Right atrium auricular region (tissue), 2 donors: ENCODE measurements at places on chromosomes 3 and 15. TPM values are rescaled to one million over a fixed set of nuclear protein-coding genes. Genes with fewer than 3 reads are reported as not detected.
A peak's percentile ranks its signal among the peaks of the same experiment; 100 is the strongest.

Gene KCNAB1
- 2.0 TPM for total RNA-seq

Gene SLC15A2
- 0.47 TPM for total RNA-seq

Gene EIF3J
- total RNA-seq: 27.2 TPM

Gene CADPS
- 16.1 TPM for total RNA-seq

Gene CAPN3
- total RNA-seq: 8.6 TPM

Gene ISLR2
- total RNA-seq: 2.6 TPM

Gene DNAH12
- not detected for total RNA-seq

Gene SCN11A
- 0.08 TPM for total RNA-seq

Gene NME9
- total RNA-seq: not detected

Gene TRA2B
- 163 TPM for total RNA-seq

Gene TRAK1
- total RNA-seq: 259 TPM

DNA sequence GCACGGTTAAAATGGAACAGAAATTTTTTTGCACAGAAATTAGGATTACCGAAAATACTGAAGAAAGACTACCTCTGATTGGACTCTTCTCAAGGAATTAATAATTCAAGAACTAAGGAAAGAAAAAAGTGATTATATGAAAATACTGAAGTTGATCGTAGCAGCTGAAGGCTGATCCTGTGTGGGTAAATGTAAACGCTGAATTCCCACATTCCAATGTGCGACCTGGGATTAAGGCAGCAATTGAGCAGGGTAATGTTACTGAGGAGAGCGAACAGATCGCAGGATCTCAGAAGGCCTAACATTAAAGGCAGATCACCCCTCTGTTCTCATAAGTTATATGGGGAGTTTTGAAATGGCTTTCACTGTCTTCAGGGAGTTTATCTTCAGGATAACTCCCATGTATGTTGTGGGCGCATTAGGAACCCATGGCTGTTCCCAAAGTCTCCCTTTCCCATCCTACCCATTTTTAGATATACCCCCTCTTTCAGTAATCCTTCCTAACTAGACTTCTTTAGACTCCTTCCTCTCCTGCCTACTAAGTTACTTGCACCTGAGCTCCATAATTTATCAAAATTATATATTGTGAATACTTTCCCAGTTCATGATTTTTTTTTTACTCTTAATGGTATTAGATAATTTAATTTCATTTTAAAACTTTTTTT, 1.0 kb upstream of the UBL7 start:
- H3K4me3 ChIP-seq: peak overlapping the region; percentile 65
- no peak overlapping the region for H3K27ac ChIP-seq
- H3K4me1 ChIP-seq: peaks cover 17% of the 10 kb centered on the region
- DNase-seq: no peak

DNA sequence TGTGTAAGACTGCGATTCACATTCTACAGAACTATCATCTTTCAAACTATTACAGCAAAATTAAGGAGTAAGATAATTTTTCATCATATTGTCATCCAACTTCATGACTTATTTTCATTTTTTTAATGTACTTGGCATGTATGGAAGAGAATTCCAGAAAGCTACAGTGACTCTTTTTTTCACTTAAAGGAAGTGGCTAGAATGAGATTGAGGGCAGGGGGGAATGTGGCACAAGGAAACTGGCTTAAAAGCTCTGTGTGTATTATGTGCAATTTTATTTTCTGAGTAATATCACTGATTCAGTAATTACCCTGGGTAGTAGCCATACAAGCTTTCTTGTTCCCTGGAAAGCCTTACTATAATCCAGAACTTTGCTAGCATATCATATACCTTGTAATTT, 94.6 kb downstream of the FILIP1L start:
- H3K4me1 ChIP-seq: no peaks in the 10 kb centered on the region
- H3K27me3 ChIP-seq: no peaks in the 10 kb centered on the region
- H3K36me3 ChIP-seq: no peaks in the 10 kb centered on the region
- no peak overlapping the region for H3K27ac ChIP-seq
- no peak overlapping the region for H3K4me3 ChIP-seq
- no peak for DNase-seq

GRCh38 chr15:77418966-77419835, 703 bp downstream of the PEAK1 start:
- no peaks in the 10 kb centered on the region for H3K36me3 ChIP-seq
- no peak for DNase-seq
- peaks cover 62% of the 10 kb centered on the region for H3K4me1 ChIP-seq
- H3K4me3 ChIP-seq: peak overlapping the region; percentile 96
- H3K27ac ChIP-seq: peak overlapping the region; percentile 98

DNA sequence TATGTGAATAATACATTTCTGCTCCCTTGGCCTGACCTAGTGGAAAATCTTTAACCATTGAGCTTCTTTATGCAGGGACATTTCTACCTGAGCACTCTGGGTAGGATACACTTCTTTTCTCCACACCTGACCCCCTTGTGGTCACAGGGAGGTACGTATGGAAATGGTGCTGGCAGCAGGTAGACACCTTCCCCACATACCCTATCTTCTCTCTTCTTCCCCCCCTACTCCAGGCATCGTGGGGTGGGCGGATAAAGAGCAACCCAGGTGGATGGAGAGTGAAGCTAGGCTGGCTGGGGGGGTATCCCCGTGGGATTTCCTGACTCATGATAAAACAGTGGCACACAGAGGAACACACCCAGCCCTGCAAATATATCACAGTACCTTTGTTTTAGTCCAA, 312.1 kb downstream of the ARRDC4 start:
- no peak for DNase-seq
- no peak overlapping the region for H3K27ac ChIP-seq
- no peaks in the 10 kb centered on the region for H3K27me3 ChIP-seq

DNA sequence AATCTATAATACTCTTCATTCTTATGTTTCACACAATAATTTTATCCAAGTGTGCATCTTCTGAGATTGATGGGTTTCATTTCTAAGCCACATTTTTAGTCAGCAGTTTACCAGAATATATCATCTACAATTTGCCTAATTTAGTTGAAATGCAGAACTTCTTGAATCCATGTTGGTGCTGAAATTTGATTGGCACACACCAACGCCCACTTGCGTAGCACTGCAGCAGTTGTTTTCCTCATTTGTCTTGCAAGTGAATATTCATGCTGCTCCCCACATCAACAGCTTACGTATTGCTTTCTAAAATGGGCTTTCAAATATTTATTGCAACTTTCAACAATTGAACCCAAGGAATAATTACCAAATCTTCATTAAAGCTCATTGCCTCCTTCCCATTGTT, 87.8 kb upstream of the CTDSPL start:
- no peak for DNase-seq
- peaks cover 49% of the 10 kb centered on the region for H3K4me1 ChIP-seq
- no peaks in the 10 kb centered on the region for H3K27me3 ChIP-seq
- H3K36me3 ChIP-seq: no peaks in the 10 kb centered on the region

DNA sequence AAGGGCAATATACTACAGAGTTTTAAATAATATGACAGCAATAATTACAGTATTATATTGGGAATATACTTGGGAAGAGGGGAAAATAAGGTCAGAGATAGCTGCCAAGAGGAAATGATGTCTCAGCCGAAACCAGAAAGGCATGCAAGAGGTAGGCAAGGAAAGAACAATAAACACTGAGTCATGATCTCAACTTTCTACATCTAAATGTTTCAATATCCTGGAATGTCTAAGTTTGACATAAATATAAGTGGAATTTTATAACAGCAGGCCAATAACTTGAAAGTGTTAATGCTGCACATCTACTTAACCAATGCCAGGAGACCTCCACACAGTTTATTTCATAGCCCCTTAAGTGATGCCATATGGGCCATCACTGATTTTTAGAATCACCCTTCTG, 99.8 kb upstream of the CPNE4 start:
- H3K27me3 ChIP-seq: no peaks in the 10 kb centered on the region
- no peak overlapping the region for H3K27ac ChIP-seq
- H3K4me3 ChIP-seq: no peak overlapping the region
- no peaks in the 10 kb centered on the region for H3K36me3 ChIP-seq
- DNase-seq: no peak

GRCh38 chr3:87361271-87361670, 84.9 kb upstream of the POU1F1 start:
- no peak overlapping the region for H3K27ac ChIP-seq
- DNase-seq: no peak
- no peaks in the 10 kb centered on the region for H3K36me3 ChIP-seq
- no peaks in the 10 kb centered on the region for H3K27me3 ChIP-seq
- no peaks in the 10 kb centered on the region for H3K4me1 ChIP-seq
- no peak overlapping the region for H3K4me3 ChIP-seq

DNA sequence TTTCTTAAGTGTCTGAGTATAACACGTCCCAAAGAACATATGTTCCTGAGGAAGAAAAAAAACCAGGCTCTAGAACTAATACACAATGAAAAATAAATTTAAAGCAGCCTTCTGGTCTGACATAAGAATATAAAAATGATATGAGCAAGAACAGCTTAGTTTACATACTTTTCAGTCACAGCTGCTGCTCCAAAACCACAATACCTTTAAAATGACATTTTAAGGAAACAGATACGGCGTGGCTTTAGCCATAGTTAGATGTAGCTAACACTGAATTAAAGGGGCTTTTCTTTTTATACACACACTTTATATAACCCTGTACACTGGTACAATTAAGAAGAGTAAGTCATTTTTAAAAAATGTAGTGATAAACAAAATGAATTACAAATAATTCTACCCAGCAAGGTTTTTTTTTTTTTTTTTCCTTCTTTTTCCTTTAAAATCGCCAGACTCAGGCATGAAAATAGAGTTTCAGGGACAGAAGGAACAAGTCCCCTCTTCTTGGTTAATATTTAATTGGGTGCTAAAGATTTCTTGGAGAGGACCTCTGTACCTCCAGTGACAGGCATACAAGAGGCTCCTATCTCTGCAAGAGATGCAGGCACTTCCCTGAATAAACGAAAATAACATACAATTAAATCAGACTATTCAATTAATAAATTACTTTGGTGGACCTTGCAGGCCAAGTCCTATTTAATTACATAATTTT, 265.6 kb downstream of the FOXP1 start:
- H3K4me1 ChIP-seq: no peaks in the 10 kb centered on the region
- H3K4me3 ChIP-seq: no peak overlapping the region
- H3K36me3 ChIP-seq: no peaks in the 10 kb centered on the region
- no peaks in the 10 kb centered on the region for H3K27me3 ChIP-seq

GRCh38 chr3:107962946-107963345, 127.9 kb downstream of the CD47 start:
- no peaks in the 10 kb centered on the region for H3K36me3 ChIP-seq
- H3K27me3 ChIP-seq: no peaks in the 10 kb centered on the region
- H3K4me3 ChIP-seq: no peak overlapping the region

DNA sequence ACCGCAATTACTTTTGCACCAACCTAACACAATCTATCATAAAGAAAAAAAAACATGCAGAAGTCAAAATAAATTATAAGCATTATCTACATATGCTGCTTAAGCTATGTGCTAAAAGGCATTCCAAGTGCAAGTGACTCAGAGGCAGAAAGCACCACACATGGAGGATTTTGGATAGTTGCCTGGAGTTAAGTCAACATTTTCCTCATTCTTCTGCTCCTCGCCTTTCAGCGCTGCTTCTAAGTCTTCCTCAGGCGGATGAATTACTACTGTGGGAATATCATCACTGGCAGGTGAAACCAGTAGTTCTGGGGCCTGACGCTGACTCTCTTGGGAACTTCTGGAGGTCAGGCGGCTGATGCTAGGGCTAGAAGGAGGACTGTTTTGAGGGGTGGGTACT, 53.1 kb downstream of the SLC4A7 start:
- no peaks in the 10 kb centered on the region for H3K27me3 ChIP-seq
- H3K36me3 ChIP-seq: peaks cover 27% of the 10 kb centered on the region
- no peak for DNase-seq
- no peak overlapping the region for H3K4me3 ChIP-seq

- H3K27ac ChIP-seq: no peak overlapping the region
- no peaks in the 10 kb centered on the region for H3K36me3 ChIP-seq
- peaks cover 3% of the 10 kb centered on the region for H3K4me1 ChIP-seq
- no peaks in the 10 kb centered on the region for H3K27me3 ChIP-seq
Measured at GRCh38 chr15:59396211-59396610, 23.5 kb upstream of the MYO1E start.

- H3K36me3 ChIP-seq: no peaks in the 10 kb centered on the region
- H3K27me3 ChIP-seq: no peaks in the 10 kb centered on the region
- H3K4me1 ChIP-seq: no peaks in the 10 kb centered on the region
- no peak overlapping the region for H3K27ac ChIP-seq
Measured at GRCh38 chr3:108412121-108412750, 98.2 kb downstream of the MYH15 start.
